ENCODE measurements at places on chromosomes 7 and 10.

DNA sequence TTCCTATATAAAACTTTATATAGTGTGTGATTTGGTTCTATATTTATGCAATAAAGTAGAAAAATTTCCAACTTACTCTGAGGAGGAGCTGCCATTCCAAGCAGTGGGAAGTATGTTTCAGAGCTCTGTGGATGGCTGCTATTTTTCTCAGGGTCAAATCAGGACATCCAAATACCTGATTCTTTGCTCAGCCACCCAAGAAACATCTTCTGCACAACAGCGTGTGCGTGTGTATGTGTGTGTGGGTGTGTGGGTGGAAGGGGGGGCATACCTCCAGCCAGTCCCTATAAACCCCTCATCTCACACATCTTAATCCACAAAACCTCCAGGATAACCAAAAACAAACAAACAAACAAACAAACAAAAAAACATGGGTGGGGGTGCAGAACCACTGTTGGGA, 66.3 kb upstream of the EMX2 start:
- H3K4me3 ChIP-seq: no peak overlapping the region
- H3K27me3 ChIP-seq: no peaks in the 10 kb centered on the region
- DNase-seq: no peak
- no peaks in the 10 kb centered on the region for H3K36me3 ChIP-seq
- no peaks in the 10 kb centered on the region for H3K4me1 ChIP-seq

DNA sequence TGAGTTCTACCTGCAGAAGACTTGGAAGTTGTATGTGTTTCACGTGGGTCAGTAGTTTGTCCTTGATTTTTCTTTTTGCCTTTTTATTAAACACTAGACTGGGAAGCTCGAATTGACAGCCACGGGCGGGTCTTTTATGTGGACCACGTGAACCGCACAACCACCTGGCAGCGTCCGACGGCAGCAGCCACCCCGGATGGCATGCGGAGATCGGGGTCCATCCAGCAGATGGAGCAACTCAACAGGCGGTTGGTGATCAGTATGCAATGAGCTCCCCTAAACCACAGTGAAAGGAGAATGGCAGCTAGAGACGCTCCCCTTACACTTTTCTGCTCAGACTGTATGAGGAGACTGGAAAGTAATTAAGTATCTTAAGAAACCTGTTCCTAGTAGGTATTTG, 126.7 kb upstream of the STK17A start:
- peaks cover 3% of the 10 kb centered on the region for H3K4me1 ChIP-seq
- no peak overlapping the region for H3K4me3 ChIP-seq
- no peak for DNase-seq
- H3K27me3 ChIP-seq: peaks cover 15% of the 10 kb centered on the region
- H3K27ac ChIP-seq: no peak overlapping the region
- H3K36me3 ChIP-seq: no peaks in the 10 kb centered on the region

- H3K4me3 ChIP-seq: no peak overlapping the region
- no peak overlapping the region for H3K27ac ChIP-seq
- H3K27me3 ChIP-seq: peaks cover 18% of the 10 kb centered on the region
- H3K4me1 ChIP-seq: no peaks in the 10 kb centered on the region
- no peak for DNase-seq
These were observed 118.9 kb downstream of the EVX1 start for GRCh38 chr7:27361522-27361921.

DNA sequence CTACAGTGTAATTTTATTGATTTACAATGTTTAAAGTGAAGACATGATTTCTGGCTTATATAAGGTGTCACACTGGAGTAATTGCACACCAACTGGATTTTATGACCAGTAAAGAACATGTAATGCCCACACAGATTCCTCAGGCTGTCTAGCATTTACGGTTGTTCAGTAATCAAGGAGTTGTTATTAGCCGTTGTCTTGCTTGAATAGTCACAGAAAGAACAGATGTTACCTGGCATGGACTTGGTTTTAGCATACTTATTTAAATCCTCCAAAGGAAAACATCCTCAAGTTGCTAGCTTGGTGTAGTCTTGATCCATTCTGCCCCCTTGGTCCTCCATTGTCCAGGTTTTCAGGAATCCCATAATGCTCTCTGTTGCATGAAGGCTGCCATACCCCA, 65.8 kb downstream of the POU6F2 start:
- no peak overlapping the region for H3K27ac ChIP-seq
- no peak overlapping the region for H3K4me3 ChIP-seq
- H3K4me1 ChIP-seq: no peaks in the 10 kb centered on the region
- H3K36me3 ChIP-seq: no peaks in the 10 kb centered on the region
- no peak for DNase-seq
- H3K27me3 ChIP-seq: peaks cover under 1% of the 10 kb centered on the region

DNA sequence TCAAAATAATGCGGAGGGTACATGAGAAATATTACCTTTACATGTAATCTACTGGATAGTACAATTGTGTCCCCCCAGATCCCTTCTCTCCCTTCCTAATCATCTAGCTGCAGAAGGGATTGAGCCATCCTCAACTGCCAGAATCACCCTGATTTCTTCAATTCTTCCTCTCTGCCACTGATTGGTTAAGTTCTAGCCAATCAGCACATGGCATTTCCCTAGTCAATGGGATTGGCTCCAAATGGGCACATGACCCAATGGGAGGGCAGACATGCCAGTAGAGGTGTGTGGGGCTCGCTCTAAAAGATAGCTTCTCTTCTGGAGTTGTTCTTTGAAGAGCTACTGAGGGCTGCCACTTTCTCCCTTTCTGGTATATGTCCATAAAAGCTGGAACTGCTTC, 20.9 kb upstream of the UBE3C start:
- H3K27ac ChIP-seq: no peak overlapping the region
- H3K4me3 ChIP-seq: no peak overlapping the region
- H3K36me3 ChIP-seq: no peaks in the 10 kb centered on the region
- H3K27me3 ChIP-seq: peaks cover 4% of the 10 kb centered on the region

DNA sequence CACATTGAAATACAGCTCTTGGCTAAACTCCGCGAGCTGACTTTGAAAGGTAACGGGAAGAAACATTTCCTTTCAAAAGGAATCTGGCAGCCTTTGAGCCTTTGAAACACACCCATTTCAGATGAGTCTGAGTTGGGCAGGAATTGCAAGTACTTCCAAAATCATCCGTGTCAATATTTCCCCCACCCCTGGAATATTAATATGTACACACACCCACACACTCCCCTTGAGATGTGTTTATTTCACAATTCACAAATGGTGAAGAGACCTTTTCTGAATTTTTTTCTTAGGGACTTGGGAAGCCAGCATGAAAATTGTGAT, 438.7 kb upstream of the NRP1 start:
- no peak overlapping the region for H3K4me3 ChIP-seq
- no peak for DNase-seq
- no peaks in the 10 kb centered on the region for H3K36me3 ChIP-seq

DNA sequence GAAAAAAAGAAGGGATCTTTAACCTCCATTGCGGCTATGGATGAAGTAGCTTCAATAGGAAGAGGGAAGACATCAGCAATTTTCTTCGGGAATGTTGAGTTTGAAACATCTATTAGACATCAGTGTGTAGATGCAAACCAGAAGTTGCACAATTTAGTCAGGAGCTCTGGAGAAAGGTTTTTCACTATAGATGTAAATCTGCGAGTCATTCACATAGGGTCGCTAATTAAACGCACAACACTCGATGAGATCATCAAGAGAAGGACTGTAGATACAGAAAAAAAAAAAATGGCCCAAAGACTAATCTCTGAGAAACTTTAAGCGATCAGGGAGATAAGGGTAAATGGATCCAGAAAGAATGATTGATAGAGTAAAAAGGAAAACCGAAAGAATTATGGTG, 61.7 kb upstream of the TES start:
- H3K4me1 ChIP-seq: peaks cover 40% of the 10 kb centered on the region
- DNase-seq: no peak
- H3K27ac ChIP-seq: no peak overlapping the region
- H3K27me3 ChIP-seq: peaks cover 8% of the 10 kb centered on the region

- no peaks in the 10 kb centered on the region for H3K36me3 ChIP-seq
- DNase-seq: no peak
- H3K4me3 ChIP-seq: no peak overlapping the region
- no peak overlapping the region for H3K27ac ChIP-seq
These were observed 41.9 kb downstream of the ENO4 start for GRCh38 chr10:116891208-116891607.
